ENCODE measurements at places on chromosomes 2 and 18.

DNA sequence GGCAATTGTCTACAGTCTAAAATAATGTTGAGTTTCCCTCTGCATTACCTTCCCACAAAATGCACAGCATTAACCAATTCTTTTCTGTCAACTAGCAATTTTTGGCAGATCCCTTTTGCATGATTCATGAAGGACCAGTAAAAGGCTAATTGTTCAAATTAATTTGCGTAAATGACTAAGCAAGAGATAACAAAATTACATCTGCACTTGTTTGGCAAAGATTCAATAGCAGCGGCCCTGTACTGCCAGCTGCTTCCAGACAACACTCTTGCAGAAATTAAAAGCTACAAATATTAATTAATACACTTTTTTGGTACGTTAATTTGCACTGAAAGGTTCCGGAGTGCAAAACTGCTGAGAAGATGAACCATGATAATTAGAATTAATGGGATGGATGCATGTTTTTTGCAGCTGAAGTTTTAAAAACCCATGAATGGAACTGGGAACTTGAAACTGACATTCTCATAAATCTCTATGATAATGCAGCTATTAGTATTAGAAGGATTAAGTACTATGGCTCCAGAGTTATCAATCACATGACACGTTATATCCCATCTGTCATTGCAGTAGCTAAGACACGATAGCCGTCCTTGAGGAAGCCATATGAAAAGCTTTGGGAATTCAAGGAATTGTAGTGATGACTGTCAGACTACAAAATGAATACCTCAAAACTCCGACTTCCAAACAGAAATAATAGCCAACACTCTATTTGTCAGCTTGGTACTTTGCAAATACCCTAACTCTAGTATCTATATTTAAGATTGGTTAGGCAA lies 1268.3 kb upstream of the ACVR2A start:
- no peak for DNase-seq

DNA sequence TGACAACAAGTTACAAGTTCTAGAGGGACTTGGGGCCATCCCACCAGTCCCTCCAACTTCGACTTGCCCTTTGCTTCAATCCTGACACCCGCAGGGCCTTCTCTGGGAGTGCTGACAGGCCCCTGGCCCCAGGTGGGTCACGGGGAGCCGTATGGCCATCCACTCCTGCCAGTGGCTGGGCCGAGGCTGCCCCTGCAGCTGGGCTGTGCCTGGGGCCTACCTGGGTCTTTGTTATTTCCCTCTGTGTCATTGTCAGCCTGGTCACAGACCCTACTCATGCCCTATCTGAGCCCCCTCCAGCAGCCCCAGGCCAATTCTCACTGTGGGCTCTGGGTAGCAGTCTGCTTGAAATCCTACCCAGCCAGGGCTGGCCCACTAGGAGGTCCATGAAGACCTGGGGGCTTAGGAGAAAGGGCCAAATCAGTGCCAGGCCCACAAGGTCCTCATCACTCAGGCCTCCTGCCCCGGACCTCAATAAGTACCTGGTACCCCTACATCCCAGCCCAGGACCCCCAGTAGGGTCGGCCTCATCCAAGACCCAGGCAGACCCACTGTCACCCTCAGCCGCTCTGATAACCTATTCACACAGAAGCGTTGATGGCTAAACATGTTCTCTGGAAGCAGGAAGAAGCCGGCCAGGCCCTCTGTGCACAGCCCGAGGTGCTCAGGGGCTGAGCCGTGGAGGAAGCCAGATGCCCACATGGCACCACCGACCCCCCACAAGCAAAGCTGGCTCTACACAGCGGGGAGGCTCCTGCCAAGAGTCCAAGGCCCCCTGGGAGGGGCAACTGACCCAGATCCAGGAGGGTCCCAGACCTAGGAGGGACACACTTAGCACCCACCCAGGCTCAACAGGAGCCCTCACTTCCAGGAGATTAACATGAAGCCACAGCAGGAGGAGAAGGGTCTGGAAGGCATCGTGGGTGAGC lies 57.7 kb downstream of the BIN1 start:
- no peak for DNase-seq

DNA sequence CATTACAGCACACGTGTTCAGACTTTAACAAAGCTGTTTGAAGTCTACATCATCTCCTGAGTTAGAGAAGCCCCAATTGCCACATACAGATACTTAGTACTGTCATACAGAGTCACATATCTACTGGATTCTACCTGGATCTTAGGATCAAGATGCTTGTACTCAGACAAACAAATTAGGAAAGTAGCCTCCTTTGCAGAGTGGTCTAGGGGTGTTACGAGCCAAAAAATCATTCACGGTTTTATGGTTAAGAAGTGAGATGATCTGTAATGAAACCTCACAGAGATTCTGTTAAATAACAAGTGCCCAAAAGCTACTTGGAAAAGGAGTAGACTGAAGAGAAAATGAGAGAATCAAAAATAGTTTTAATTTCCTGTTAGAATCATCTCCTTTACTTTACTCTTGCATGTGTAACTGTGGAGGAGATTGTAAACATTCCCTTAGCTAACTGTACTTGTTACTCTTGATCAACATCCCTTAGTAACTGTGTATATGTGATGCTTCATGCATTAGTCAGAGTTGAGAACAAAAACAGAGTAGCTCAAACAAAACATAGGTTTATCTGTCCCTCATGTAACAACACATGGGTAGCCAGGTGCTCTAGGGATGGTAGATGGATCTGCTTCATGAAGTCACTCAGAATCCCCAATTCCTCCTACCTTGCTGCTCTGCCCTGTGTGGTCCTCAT lies 16.4 kb upstream of the IL1RL1 start:
- DNase-seq = no peak

DNA sequence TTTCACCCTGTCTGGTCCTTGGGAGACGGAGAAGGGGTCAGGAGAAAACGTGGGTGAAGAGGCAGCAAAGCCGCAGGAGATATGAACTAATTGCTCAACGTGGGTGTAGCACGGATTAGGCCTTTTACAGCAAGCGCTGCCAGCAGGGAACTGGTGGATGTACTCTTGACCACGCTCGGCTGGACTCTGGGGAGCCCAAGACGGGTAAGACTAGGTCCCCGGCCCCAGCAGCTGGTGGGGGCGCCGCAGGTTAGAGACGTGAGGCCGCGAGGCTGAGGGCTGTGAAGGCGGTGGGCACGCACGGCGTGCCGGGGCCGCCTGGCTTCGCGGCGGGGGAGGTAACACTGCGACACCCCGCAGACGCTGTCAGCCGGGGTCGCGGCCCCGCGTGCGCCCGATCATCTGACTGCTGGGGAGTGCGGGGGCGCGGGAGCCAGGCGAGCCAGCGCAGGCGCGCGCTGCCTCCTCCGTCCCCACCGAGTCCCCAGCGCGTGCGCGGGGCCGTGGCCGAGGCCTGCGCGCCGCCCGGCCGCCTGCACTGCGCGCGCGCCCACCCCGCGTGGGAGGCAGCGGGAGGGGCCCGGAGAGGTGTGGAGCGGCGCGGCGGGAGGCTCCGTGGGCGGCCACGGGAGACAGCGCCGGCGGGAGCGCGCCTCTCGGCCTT lies at the start of gene CLIP4:
Gene CLIP4, plus strand, starts transcription at position 470 of the 664 bp plus-strand sequence. CDS start 5,974 bp downstream, outside the sequence.
- peak; percentile 50 for DNase-seq

- no peak for DNase-seq
Observed at GRCh38 chr18:44857081-44857480, 176.4 kb downstream of the SETBP1 start.

- no peak for DNase-seq
Observed at GRCh38 chr2:168851674-168852320, 38.4 kb downstream of the SPC25 start.

DNA sequence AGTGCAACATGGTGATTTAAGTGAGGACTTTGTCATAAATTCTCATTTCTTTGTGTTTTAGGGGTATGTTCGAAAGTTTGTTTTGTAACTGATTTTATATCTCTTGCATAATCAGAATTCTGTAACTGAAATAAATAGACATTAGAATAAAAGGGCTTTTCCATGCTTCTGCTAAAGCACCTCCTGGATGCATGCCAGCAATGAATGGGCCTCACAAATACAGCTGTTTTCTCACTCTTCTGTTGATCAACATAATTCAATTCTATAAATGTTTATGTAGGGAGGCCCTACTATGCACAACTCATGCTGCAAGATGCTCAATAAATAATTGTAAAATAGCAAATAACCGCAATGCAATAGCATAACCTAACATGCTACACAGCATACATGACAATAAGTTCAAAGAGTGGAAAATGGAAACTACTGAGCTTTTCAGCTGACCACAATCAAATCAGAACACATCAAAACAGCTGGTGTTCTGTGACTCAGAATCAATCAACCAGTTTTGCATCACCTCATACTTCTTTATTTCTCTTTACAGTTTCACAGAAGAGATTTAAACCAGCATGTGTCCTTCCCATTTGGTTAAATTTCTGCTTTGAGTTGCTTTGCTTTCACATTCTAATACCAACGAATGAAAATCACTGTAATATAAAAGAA lies 11.0 kb downstream of the CDH7 start:
- DNase-seq = no peak

DNA sequence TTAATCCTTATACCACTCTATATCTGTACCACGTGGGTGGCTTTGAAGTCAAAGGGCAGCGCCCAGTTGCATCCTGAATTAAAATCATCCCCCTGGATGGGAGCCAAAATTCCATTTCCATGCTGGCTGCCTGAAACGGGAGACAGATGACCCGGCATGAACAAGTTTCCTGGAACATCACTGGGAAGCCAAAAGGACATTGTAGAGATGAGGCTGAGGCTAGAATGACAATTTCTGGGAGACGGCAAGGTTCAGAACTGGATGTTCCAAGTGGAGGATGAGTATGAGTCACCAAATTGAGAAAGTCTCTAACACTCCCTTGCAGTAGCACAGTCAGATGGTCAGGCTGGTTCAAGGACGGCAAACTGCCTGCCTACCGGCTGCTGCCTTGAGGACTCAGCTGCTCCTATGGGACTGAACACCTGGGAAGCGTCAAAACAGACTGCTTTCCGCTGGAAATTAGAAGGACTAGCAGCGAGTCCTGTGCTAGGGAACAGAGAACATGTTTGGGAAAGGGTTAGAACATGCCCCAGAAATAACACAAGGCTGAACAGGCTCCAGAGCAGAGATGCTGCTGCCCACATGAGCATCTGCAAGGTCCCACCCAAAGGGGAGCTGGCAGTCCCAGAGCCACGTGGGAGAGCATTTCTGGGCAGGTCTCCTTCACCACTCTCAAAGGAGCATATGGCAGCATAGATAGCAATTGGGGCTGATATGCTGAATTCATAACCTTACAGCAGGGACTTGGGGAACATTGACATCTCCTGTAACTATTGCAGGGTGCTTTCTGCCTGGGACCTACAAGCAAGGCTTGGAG lies 32.0 kb downstream of the YPEL5 start:
- no peak for DNase-seq

DNA sequence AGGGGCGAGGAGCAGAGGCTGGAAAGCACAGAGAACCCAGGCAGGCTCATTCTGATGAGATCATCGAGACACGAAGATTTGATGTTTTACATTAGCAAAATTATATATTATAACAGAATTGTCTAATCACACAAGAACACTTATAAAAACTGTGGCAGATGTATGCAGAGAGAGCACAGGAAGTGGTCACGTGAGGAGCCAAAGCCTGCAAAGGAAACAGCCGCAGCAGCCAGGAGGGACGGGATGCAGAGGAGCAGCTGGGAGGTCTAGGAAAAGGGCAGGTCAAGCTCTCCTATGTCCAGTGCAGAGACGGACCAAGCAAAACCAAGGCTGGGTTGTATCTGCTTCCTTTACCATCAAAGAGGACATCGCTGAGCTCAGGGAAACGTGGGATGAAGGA lies 355.1 kb upstream of the MYT1L start:
- DNase-seq = no peak

DNA sequence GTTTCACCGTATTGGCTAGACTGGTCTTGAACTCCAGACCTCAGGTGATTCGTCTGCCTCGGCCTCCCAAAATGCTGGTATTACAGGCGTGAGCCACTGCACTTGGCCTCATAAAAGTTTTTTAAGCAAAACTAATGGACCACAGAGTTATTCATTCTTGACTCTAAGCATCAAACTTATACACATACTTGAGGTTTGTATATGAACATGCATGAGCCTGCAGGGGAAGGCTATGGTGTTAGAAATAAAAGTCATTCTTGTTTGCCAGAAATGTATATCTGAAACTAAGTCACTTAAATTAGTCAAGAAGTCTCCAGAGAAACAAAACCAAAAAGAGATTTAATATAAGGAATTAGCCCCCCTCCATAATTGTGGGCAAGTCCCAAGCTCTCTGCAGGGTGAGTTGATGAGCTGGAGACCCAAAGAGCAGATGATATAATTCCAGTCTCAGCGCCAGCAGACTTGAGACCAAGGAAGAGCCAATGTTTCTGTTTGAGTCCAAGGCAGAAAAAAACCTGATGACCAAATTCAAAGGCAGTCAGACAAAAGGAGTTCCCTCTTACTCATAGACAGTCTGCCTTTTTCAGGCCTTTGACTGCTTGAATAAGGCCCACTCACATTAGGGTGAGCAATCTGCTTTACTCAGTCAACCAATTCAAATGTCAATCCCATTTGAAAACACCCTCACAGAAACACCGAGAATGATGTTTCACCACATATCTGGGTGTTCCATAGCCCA lies 69.0 kb upstream of the DSG1 start:
- DNase-seq = no peak

DNA sequence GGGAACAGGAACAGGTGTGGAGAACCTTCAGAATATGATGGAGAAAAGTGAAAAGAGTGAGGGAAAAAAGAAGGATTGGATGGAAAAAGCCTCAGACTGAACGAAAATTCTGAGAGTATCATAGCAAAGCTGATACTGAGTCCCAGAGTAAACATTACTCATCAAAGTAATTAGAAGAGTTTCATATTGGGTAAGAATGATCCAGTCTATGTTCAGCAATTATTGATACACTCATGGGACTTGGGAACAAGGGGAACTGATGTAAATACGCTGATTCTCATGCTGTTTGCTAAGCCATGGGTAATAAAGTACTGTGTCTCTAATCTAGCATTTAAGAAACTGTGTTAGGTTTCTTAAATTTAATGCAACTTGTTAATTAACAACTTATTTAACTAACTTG lies 219.9 kb upstream of the NOL4 start:
- DNase-seq = no peak

DNA sequence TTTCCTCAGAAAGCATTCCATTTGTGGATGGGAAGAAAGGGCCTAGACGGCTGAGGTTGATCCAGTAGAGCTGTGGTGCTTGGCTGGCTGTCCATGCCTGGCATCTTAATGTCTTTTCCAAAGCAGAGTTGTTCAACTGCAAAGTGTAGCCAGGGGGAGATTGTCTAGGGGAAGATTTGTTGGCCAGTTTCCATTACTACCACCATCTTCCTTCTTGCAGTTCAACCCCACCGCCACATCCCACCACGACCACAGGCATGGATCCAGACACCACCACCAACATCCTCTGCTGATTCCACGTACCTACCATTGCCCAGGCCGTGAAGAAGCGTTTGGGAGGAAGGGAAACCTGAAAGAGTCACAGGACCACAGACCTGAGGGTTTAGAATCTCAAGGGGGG lies 50.7 kb upstream of the HAAO start:
- no peak for DNase-seq

DNA sequence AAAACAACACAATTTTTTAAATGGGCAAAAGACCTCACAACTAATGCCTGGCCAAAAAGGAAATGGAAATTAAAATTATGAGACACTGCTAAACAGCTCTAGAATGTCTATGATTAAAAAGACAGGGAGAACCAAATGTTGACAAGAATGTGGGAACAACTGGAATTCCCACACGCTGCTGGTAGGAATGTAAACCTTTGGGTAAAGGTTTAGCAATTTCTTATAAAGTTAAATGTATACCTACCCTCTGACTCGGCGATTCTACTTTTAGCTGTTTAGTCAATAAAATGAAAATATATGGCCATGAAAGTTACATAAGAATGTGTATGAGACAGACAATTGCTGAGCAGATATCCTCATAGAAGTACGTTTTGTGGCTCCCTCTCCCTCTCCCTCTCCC lies 60.9 kb downstream of the ATF2 start:
- DNase-seq = no peak

- no peak for DNase-seq
Observed at GRCh38 chr2:71220743-71221142, 6.2 kb downstream of the PAIP2B start.
